Muscle of leg (tissue), 16 donors: ENCODE measurements at places on chromosomes 7 and 10.

GRCh38 chr10:947051-947450 lies 15.5 kb upstream of the LARP4B start:
- DNase-seq, result no peak

- peak; percentile 40 for DNase-seq
Measured at GRCh38 chr7:108045154-108045553, 42.2 kb upstream of the LAMB1 start.

DNA sequence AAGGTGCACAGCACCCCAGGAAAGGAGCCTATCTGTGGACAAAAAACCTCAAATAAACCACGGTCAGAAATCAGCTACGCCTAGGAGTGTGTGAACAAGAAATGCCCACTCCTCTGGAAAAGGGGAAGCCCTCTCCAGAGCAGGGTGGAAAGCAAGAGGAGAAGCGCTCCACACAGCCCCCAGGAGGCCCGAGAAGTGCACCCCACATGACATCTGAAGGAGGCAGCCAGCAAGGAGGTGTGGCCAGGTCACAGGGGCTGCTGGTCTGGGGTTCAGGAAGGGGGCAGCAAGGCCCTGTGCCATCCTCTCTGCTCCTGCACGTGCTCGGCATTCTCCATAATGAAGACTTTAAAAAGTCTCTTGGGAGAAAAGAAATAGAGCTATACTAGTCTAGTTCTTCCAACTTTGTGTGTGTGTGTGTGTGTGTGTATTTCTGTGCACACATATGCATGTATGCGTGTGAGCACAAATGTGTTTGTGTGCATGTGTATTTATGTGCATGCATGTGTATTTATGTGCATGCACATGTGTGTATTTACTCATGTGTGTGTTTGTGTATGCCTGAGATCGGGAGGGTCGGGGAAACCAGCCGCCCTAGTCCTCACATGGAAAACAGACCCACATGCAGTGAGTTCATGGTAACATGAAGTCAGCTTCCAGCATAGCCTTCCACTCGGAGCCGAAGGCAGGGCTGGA lies 76.5 kb downstream of the TNS3 start:
- DNase-seq, result no peak

- no peak for DNase-seq
Measured at GRCh38 chr10:34107626-34108516, 707.2 kb downstream of the PARD3 start.

DNA sequence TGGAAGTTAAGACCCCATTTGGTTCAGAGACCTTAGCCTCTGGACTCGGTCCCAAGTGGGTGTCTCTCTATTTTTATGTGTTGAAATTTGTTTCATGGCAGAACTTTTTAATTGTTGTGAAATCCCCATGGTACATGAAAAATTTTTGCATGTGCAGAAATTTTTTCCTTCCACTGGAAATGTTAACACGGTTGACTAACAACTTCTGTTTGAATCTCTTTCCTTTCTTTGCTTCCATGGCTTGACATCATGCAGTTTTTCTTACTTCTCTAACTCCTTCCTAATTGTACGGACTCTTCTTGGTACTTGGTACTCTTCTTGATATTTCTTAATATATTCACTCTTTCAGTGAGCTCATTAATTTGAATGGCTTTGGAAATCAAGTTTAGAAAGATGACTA lies 18.3 kb downstream of the MDFIC start:
- DNase-seq, result no peak

DNA sequence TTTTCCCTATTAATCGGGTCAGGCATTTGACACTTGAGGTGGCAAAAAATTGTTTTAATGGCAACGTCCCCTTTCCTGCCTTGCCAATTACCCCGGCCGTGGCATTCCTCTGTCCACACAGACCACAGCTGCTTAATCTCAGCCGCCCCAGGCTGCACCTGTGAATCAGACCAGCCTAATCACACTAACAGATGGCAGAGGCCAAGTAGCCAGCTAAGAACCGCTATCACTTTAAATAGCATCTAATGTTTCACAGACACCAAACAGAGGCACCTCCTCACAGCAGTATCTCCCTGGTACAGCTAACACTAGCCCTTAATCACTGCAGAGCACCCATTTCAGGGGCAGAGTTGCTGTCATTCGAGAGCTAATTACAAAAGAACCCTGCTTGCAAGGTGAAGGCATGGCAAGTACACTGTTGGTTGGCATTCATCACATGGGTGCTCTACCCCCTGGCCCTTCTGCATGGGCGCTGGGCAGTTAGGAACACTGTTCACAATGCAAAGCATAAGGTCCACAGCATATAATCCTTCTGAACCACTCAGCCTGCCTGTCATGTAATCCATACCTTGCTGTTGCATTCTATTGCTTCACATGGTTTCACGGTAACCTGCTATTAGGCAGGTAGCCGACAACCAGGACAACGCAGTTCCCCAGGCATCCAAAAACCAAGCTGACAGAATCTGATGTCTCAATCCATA lies 38.8 kb downstream of the FGFR2 start:
- DNase-seq, result peak; percentile 21

GRCh38 chr7:107560898-107561516 lies 2.7 kb downstream of the COG5 start:
- DNase-seq, result no peak

DNA sequence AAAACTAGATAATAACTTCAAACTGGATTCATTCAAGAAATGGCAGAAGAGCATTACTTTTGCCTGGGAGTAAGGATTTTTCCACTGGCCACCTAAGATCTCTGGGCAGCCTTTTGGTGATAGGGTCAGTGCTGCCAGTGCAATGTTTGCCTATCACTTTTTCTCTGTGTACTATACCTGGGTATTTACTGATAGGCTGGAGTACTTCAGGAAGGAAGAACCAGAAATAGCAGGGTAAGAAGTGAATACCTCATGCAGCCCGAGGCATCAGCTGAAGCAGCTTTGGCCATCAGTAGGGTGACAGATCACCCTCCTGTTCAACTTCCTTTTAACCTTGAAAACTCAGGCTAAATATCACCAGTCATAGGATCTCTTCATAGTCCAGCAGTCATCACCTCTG lies 5.5 kb upstream of the PAPSS2 start:
- no peak for DNase-seq

- DNase-seq, result peak; percentile 84
Measured at GRCh38 chr10:32446536-32447406, 831 bp downstream of the CCDC7 start.

DNA sequence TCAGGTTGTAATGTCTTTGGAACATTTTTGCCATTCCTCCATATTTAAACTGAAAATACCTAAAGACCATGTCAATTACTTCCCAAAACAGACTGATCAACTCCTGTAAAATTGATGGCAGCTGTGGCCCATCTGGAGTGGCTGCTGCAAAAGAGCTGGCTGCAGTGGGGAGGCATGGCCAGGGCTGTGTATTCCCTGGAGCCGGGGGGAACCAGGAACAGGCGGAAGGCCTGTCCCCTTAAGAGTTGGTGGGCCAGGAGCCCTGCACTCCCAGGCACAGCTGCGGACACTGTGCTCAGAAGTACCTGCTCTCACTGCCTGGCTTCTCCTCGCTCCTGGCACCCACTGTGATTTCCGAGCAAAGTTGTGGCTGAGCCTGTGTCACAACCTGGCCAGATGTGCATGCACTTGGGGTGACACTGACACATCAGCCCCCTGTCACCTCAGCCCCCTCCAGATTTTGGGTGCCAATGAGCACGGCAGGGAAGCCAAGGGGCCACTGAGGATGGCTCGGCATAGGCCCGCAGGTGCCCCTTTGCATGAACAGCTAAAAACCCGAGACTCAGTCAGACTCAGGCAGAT lies 116.1 kb downstream of the DGKB start:
- DNase-seq, result no peak

GRCh38 chr10:131143425-131144165 lies 167.9 kb downstream of the TCERG1L start:
- no peak for DNase-seq

DNA sequence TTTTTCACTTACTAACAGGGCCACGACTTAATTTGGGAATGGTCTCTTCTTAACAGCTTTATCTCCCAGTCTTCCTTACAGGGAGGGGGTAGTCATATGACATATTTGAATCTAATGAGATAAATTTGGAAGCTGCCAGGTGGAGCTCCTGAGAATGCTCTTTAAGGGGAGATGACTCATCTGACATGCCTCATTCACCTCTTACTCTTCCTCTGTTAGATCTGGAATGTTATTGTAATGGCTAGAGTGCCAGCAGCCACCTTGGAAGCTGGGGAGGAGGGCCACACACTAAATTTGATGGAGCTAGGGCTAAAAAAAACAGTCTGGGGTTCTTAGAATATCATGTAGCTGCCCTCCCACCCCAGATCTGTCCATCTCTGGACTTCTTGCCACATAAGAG lies 22.7 kb downstream of the HECW1 start:
- no peak for DNase-seq

DNA sequence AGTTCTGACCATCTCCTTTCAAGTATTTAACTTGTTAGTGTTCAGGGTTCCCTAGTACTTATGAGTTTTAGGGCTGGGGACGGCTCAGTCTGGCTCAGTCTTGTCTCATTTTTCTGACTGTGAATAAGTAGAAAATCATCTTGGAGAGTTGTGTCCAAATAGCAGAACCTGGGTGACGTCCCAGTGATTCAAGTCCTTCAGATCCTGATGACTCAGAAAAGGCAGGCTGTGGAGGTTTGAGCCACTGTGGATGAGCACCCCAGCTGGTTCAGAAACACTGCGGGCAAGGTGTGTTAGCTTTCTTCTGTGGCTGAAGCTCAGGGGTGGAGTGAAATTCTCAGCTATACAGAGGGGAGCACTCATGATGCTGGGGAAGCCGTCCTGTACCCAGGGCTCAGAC lies 154.4 kb upstream of the NPY start:
- DNase-seq, result no peak

GRCh38 chr7:65436163-65436562 lies 62.5 kb downstream of the ZNF92 start:
- DNase-seq, result no peak

GRCh38 chr10:14153570-14154055 lies 177.1 kb downstream of the FRMD4A start:
- DNase-seq, result peak; percentile 37

GRCh38 chr10:115355162-115355760 lies 262.1 kb downstream of the ATRNL1 start:
- peak; percentile 69 for DNase-seq

- DNase-seq, result no peak
Measured at GRCh38 chr7:44372560-44373417, 47.4 kb upstream of the CAMK2B start.

GRCh38 chr10:60260321-60260720 lies 129.4 kb downstream of the ANK3 start:
- no peak for DNase-seq

DNA sequence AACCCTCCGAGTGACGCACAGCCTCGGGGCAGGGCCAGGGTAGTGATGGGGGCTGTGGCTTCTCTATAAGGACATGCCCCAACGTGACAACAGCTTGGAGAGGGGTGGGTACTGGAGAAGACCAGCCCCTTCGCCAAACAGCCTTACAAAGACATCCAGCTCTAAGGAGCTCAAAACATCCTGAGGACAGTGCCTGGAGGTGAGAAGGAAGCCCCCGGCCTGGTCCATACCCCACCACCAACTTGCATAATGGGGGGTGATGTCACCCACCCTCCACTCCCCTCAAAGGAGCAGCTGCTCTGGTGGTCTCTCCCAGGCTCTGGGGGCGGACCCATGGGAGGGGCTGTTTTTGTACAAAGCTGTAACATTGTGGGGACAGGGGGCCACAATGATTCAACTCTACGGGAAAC lies 15.1 kb downstream of the PRSS2 start:
- peak; percentile 5 for DNase-seq

GRCh38 chr10:84668186-84668763 lies 339.9 kb downstream of the CCSER2 start:
- no peak for DNase-seq

GRCh38 chr7:100827330-100828226 lies at the start of gene EPHB4:
Gene EPHB4, minus strand, starts transcription at chr7:100827523. Its CDS starts 493 bp downstream, at chr7:100827030.
- DNase-seq, result peak; percentile 98

- no peak for DNase-seq
Measured at GRCh38 chr10:122853665-122854313, 8.1 kb upstream of the CUZD1 start.

- no peak for DNase-seq
Measured at GRCh38 chr10:71462062-71462935, 65.6 kb downstream of the CDH23 start.

DNA sequence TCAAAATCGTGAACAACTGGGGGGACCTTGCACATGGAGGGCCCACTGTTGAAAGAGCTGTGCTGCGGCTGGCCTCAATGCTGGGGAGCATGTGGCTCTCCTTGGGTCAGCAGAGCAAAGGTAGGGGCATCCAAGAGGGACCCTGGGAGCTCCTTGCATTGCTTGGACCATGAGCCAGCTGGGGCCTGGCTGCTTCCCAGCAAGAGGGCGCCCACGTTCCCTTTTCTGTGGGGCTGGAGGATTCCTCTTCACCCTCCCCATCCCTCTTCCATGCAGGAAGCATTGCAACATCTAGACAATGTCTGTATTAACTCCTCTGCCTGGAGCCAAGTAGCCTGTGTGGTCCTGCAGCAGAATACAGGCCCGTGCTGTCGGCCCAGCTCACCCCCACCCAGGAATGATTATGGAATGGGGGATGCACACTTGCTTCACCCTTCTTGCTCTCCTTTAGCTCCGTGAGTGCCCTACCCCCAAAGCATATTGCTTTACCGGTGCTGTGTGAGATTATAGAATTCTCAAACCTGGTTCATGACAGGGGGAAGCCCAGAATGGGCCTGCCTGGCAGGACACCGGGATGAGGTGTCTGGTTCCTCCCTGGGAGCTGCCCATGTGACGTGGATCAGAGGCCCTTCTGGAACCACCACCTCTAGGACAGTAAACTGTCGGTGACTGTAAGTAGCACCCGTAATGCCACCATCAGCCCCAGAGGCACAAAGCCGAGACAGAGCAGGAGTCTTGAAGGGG lies 61.9 kb downstream of the SYPL1 start:
- DNase-seq, result no peak

GRCh38 chr7:90178679-90179278 lies 24.5 kb downstream of the STEAP1 start:
- DNase-seq, result no peak

DNA sequence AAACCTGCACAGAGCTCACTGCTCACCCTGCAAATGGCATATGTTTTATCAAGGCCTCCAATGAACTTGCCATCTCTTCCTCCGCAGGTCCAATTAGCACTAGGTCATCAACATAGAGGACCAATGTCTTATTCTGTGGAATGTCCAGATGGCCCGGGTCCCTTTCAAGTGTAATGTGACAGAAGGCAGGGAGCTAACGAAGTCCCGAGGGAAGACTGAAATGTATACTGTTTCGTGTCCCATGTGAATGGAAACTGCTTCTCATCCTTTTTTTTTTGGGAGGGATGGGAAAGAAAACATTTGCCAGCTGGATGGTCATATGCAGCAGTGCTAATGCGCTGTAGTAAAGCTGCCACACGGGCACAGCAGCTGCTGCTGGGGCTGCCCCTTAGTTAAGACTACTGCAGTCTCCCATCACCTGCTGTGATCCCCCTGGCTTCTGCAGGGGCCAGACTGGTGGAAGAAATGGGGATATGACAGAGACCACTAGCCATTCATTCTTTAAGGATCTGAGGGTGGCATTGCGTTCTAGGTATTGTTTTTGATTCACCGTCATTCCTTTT lies 61.7 kb upstream of the CCNY start:
- peak; percentile 70 for DNase-seq

- DNase-seq, result peak; percentile 46
Measured at GRCh38 chr10:65670087-65670486, 1255.7 kb upstream of the LRRTM3 start.
